Activated CD4-positive, alpha-beta memory T cell treated with anti-CD3 and anti-CD28 coated beads for 36 hours (primary cell): ENCODE measurements at places on chromosomes 6 and 20. TPM values are rescaled to one million over a fixed set of nuclear protein-coding genes. Genes with fewer than 3 reads are reported as not detected.

DNA sequence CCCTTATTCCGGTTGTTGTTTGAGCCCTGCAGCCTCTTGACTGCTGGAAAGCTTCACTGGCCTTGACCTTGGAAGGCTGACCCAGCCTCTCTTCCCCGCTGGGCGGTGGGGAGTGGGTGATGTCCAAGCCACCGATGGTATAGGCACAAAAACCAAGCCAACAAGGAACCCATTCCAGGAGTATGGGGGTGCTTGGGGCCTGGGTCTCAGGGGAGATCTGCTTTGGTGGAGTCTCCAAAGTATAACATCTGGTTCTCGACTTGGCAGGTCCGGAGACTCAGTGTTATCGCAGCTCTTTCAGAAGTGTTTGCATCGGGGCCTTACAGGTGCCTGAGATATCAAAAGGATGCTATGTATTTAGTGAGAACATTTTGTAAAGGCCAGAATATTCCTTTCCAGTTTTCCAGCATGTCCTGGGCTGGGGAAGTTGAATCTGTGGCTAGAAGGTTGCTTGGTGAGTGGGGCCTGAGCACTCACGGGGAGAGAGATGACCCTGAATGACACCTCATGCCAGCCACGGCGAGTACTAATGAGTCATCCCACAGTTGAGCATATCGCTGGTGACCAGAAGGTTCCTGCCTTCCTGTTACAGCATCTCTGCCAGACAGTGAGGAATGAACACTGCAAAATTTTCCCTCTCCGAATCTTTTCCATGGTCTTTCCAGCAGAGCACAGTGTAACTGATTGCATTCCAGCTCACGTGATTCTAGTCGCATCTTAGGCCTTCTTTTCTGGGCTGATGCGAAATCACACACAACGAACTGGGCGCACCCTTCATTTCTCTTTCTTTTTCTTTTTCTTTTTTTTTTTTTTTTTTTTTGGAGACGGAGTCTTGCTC, 133.9 kb downstream of the ZDHHC14 start:
- DNase-seq: no peak
- no peak overlapping the region for H3K27ac ChIP-seq
- no peaks in the 10 kb centered on the region for H3K27me3 ChIP-seq
- no peaks in the 10 kb centered on the region for H3K36me3 ChIP-seq
- H3K4me1 ChIP-seq: peaks cover 8% of the 10 kb centered on the region

GRCh38 chr6:151627689-151628444, 134.1 kb downstream of the CCDC170 start:
- H3K36me3 ChIP-seq: no peaks in the 10 kb centered on the region
- H3K4me3 ChIP-seq: no peak overlapping the region
- H3K27me3 ChIP-seq: peaks cover 14% of the 10 kb centered on the region
- H3K4me1 ChIP-seq: peaks cover 17% of the 10 kb centered on the region
- DNase-seq: no peak
- no peak overlapping the region for H3K27ac ChIP-seq

DNA sequence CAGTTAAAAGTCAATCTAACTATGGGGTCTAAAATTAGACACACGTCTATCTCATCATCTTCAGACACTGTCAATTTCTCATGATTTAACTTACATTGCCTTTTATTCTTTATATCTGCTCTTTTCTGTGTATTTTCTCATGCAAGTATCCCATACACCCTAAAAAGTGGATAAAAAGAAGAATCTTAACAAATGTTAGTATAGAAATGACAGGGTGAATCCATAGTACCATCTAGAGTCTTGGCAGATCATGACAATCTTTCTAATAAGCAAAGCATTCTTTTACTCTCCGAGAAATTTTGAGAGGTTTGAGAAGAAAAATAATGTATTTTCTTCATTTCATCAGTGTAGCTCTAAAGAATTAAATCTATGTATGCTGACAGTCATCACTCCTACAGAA, 382.7 kb downstream of the C6orf118 start:
- H3K4me3 ChIP-seq: no peak overlapping the region
- H3K27ac ChIP-seq: no peak overlapping the region
- no peaks in the 10 kb centered on the region for H3K27me3 ChIP-seq
- H3K36me3 ChIP-seq: no peaks in the 10 kb centered on the region

DNA sequence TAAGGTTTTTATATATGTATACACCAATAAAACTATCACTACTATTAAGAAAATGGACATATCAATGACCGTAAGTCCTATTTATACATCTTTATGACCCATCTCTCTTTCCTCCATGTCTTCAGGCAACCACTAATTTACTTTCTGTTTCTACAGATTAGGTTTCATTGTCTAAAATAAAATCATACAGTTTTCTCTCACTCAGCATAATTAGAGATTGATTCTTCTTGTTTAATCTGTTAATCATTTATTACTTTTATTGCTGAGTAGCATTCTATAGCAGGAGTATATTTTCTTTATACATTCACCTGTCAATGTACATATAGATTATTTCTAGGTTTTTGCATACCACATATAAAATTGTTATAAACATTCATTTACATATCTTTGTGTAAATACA, 388.0 kb downstream of the RFPL4B start:
- H3K36me3 ChIP-seq: no peaks in the 10 kb centered on the region
- no peak overlapping the region for H3K27ac ChIP-seq
- H3K4me3 ChIP-seq: no peak overlapping the region
- H3K27me3 ChIP-seq: no peaks in the 10 kb centered on the region

- no peak overlapping the region for H3K4me3 ChIP-seq
- peaks cover 4% of the 10 kb centered on the region for H3K4me1 ChIP-seq
- H3K27me3 ChIP-seq: peaks cover 11% of the 10 kb centered on the region
- DNase-seq: peak; percentile 37
- H3K36me3 ChIP-seq: no peaks in the 10 kb centered on the region
Measured at GRCh38 chr6:100116411-100117194, 122.6 kb upstream of the MCHR2 start.

DNA sequence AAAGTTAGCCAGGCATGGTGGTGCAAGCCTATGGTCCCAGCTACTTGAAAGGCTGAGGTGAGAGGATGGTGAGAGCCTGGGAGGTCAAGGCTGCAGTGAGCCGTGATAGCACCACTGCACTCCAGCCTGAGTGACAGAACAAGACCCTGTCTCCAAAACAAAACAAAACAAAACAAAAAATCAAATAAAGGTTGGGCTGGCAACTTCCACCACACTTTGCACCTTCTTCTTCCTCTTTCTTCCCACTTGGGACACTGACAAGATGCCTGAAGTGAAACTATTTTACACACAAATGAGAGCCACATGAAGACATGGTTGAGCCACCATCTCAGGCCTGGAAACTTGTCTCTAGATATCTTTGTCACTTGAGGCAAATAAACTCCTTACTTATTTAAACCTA, 53.8 kb upstream of the CCDC28A start:
- peaks cover 16% of the 10 kb centered on the region for H3K27me3 ChIP-seq
- no peaks in the 10 kb centered on the region for H3K36me3 ChIP-seq
- H3K27ac ChIP-seq: no peak overlapping the region
- H3K4me1 ChIP-seq: no peaks in the 10 kb centered on the region
- H3K4me3 ChIP-seq: no peak overlapping the region
- no peak for DNase-seq

DNA sequence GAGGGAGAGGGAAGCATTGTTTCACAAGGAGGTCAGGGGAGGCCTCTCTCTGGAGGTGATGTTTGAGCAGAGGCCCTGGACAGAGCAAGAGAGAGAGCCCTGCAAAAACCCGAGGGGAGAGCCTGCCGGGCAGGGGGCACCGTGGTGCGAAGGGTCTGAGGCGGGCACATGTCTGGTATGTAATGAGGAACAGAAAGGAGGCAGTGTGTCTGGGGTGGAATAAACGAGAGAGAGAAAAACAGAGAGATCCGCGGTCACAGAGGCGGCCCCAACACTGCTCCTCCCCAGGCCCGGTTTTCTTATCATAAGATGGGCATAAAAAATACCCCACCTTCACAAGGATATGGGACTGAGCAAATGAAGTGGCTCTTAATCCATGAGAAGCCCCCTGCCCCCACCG, 119.2 kb downstream of the PREX1 start:
- no peaks in the 10 kb centered on the region for H3K27me3 ChIP-seq
- H3K4me3 ChIP-seq: no peak overlapping the region
- peaks cover 49% of the 10 kb centered on the region for H3K4me1 ChIP-seq
- H3K36me3 ChIP-seq: peaks cover 28% of the 10 kb centered on the region

GRCh38 chr6:159615918-159616317, 77.1 kb downstream of the SOD2 start:
- H3K36me3 ChIP-seq: peaks cover 23% of the 10 kb centered on the region
- DNase-seq: no peak
- no peaks in the 10 kb centered on the region for H3K27me3 ChIP-seq
- H3K27ac ChIP-seq: no peak overlapping the region
- no peaks in the 10 kb centered on the region for H3K4me1 ChIP-seq

DNA sequence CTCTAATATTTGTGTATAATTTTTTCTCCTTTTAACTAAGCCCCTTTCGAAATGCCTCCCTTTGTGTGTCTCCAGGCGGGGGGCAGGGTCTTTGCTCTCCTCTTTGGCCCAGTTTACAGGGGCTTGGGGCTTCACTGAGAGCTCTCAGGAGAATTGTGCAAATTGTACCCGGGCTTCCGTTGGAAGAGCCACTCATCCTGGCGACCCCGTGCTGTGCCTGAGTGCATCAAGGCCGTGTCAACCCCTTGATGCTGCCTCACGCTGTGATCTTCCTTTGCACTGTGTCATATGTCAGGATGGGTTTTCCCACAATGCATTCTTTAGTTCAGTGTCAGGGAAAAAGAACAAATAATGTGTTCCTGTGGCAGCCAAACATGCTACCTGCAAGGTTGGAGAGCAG, 118.0 kb upstream of the POU3F2 start:
- H3K27ac ChIP-seq: no peak overlapping the region
- H3K36me3 ChIP-seq: no peaks in the 10 kb centered on the region
- no peak for DNase-seq
- H3K27me3 ChIP-seq: peaks cover 8% of the 10 kb centered on the region

GRCh38 chr6:73747289-73747688, 51.3 kb downstream of the CD109 start:
- no peak overlapping the region for H3K27ac ChIP-seq
- H3K27me3 ChIP-seq: no peaks in the 10 kb centered on the region

GRCh38 chr6:104969785-104970581, 13.1 kb downstream of the LIN28B start:
- H3K4me3 ChIP-seq: no peak overlapping the region
- no peaks in the 10 kb centered on the region for H3K4me1 ChIP-seq
- no peaks in the 10 kb centered on the region for H3K36me3 ChIP-seq
- no peak overlapping the region for H3K27ac ChIP-seq
- DNase-seq: no peak

Gene OR2H1
- total RNA-seq: not detected

GRCh38 chr6:12203001-12203400, 87.2 kb upstream of the EDN1 start:
- H3K27me3 ChIP-seq: peaks cover 3% of the 10 kb centered on the region
- DNase-seq: no peak
- H3K4me1 ChIP-seq: peaks cover 3% of the 10 kb centered on the region

DNA sequence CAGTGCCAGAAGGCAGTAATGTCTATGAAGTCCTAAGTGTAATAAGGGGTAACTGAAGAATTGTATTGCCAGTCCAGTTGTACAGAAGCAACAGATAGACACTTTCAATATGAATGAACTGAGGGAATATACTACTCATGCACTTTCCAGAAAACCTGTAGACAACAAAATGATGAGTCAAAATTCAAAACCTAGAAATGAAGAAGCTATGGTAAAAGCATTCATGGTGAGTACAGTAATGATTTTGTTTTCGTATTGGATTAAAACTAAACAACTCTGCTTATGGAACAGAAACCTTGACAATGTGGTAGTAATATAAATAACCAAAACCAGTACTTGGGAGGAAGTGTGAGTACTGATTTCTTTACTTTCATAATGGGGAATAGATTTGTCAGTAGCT, 35.0 kb downstream of the ARMC2 start:
- H3K27ac ChIP-seq: peak overlapping the region; percentile 73
- no peak overlapping the region for H3K4me3 ChIP-seq
- no peak for DNase-seq
- H3K27me3 ChIP-seq: peaks cover 6% of the 10 kb centered on the region
- peaks cover 38% of the 10 kb centered on the region for H3K4me1 ChIP-seq

GRCh38 chr20:7232796-7233195, 465.3 kb downstream of the BMP2 start:
- no peaks in the 10 kb centered on the region for H3K36me3 ChIP-seq
- H3K4me1 ChIP-seq: no peaks in the 10 kb centered on the region
- DNase-seq: no peak
- no peaks in the 10 kb centered on the region for H3K27me3 ChIP-seq
- no peak overlapping the region for H3K4me3 ChIP-seq

Gene EYA2
- total RNA-seq: not detected

GRCh38 chr6:25635886-25636317, 16.1 kb upstream of the SCGN start:
- no peaks in the 10 kb centered on the region for H3K36me3 ChIP-seq
- no peak for DNase-seq
- H3K27ac ChIP-seq: no peak overlapping the region
- no peak overlapping the region for H3K4me3 ChIP-seq
- no peaks in the 10 kb centered on the region for H3K4me1 ChIP-seq

DNA sequence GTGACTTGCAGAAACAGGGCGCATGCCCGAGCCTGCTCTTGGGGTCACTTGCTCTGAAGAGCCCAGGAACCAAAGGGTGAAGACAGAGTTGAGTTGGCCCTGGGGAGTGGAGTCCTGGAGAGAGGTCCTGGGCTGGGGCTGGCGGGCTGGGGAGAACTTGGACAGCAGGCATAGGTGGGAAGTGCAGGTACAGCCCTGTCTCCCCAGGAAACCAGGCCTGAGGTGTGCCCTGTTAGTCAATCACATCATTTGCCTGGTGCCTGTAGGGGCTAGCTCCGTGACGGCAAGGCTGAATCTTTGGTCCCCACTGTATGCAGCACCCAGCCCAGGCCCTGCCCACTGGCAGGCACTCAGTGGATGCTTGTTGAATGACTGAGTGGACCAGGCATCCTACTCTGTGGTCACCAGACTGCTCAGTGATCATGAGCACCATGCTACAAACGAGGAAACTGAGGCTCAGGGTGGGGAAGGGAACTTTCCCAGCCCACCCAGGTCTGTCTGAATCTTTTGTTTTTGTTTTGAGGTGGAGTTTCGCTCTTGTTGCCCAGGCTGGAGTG, 15.6 kb upstream of the NOL4L start:
- H3K27ac ChIP-seq: no peak overlapping the region
- no peak for DNase-seq
- H3K4me1 ChIP-seq: no peaks in the 10 kb centered on the region
- no peaks in the 10 kb centered on the region for H3K36me3 ChIP-seq
- H3K27me3 ChIP-seq: no peaks in the 10 kb centered on the region

GRCh38 chr6:133621751-133622150, 267.2 kb upstream of the TCF21 start:
- no peaks in the 10 kb centered on the region for H3K36me3 ChIP-seq
- H3K4me3 ChIP-seq: no peak overlapping the region
- H3K4me1 ChIP-seq: no peaks in the 10 kb centered on the region
- H3K27ac ChIP-seq: no peak overlapping the region
- no peak for DNase-seq

GRCh38 chr20:46673394-46674252, 15.6 kb downstream of the TP53RK start:
- H3K27ac ChIP-seq: no peak overlapping the region
- H3K27me3 ChIP-seq: no peaks in the 10 kb centered on the region
- H3K4me1 ChIP-seq: no peaks in the 10 kb centered on the region
- H3K36me3 ChIP-seq: peaks cover 18% of the 10 kb centered on the region
- no peak overlapping the region for H3K4me3 ChIP-seq
- no peak for DNase-seq

- peaks cover 7% of the 10 kb centered on the region for H3K36me3 ChIP-seq
- H3K4me1 ChIP-seq: peaks cover 76% of the 10 kb centered on the region
- no peaks in the 10 kb centered on the region for H3K27me3 ChIP-seq
Measured at GRCh38 chr6:16674801-16675392, 86.4 kb downstream of the ATXN1 start.

Gene TMEM244
- total RNA-seq: not detected
